NCI-H187 treated with DMSO at 0.1 percent for 48 hours (cell line): ENCODE measurements at places on chromosomes 1 and 21.

- DNase-seq, result no peak
These were observed 883.4 kb upstream of the PRMT6 start for GRCh38 chr1:106173101-106173500.

DNA sequence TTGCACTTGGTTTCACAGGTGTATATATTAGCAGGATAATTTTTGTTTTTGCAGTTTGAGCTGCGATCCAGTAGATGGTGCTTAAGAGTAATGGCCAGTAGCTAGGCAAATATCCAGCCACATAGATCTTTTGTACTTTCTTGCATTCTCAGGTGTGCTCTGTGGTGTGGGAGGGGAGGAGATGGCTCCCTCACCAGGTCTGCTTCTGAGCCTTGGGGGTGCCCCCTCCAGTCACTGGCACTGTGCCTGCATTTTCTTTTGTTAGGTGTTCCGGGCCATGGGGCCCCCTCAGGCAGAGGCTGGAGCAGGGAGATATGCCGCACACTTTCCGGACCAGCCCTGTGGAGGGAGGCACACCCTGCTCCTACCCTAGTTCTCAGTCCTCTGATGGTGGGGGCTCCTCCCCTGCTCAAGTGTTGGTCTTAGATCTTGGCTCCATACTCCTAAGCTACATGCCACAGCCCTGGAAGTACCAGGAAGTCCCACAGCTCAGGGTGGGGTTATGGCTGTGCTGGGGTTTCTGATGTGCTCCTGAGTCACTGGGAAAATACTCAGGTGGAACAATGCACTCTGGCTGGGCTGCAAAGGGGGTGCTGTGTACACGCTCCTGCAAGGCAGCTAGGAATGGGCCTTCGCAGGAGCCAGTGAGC lies 197.6 kb upstream of the DMRTA2 start:
- DNase-seq, result no peak

DNA sequence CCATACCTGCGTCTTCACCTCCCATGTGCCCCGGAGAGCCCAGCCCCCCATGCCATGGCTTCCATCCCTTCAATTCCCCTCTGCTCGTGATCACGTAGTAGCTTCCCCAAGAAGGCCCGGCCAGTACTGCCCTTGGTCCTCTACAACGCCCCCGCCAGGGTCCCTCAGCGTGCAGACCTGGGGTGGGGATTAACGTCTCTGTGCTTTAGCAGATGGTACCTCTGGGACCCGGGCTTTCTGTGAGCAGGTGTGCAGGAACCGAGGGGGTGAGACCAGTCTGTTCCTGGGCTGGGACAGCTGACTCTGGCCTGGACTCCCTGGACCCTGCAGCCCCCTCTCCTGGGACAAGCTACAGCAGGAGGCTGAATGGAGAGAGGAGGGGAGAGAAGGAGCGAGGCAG lies 1.2 kb downstream of the PLCH2 start:
- no peak for DNase-seq

- DNase-seq, result no peak
These were observed 45.7 kb downstream of the APP start for GRCh38 chr21:26124896-26125295.

GRCh38 chr1:9784508-9785133 lies 39.1 kb downstream of the CLSTN1 start:
- DNase-seq, result no peak

GRCh38 chr1:244234009-244234643 lies 183.0 kb downstream of the ZBTB18 start:
- no peak for DNase-seq

- no peak for DNase-seq
These were observed 179.6 kb downstream of the DHRS3 start for GRCh38 chr1:12438349-12438924.

DNA sequence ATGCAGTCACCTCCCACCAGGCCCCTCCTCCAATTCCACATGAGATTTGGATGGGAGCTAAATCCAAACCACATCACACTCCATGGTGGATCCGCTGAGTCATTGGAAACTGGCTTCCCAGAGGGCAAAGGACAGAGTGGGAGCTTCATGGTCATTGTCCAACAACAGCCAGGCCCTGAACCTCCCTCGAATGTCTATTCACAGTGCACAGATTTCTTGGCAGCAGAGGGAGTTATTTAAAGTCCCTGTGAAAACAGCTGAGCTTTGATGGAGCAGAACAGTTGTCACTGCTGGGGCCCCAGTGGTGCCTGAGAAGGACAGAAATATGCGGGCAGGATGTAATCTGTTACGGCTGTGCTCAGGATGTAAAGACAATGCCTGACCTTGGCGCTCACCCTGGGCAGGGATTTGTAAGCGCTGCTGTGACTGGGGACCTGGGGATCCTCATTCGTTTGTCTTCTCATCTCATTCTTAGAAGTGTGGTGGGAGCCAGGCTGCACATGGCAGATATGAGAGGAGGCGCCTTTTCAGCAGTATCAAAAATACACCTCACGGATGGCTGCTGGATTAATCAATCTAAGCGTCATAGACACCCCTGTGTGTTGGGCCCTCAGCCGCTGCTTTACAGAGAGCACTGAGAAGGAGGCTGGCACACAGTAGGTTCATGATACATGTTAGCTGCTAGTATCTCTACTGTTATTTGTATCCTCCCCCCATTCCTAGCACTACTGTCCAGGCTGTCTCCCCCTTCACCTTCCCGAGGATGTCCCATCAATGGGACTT lies 439.4 kb downstream of the PTPRU start:
- DNase-seq, result no peak

GRCh38 chr1:234647245-234647644 lies 37.3 kb upstream of the IRF2BP2 start:
- no peak for DNase-seq

- DNase-seq, result no peak
These were observed 73.2 kb upstream of the CYP2J2 start for GRCh38 chr1:59999746-60000145.
